ENCODE measurements at places on chromosomes 2 and 18.

DNA sequence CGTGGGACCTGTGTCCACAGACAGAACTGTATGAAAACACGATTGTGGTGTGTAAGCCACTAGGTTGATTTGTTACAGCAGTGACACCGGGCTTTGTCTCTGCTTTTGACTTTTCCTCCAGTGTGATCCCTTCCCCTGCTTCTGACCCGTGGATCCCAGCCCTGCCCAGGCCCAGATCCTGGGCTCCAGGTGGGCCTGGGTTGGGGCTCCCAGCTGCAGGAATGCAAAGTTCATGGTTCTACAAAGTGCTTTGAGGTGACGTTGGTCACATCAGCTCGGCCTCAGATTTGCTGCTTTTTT is 26.8 kb downstream of the HPCAL1 start:
- no peak for DNase-seq

DNA sequence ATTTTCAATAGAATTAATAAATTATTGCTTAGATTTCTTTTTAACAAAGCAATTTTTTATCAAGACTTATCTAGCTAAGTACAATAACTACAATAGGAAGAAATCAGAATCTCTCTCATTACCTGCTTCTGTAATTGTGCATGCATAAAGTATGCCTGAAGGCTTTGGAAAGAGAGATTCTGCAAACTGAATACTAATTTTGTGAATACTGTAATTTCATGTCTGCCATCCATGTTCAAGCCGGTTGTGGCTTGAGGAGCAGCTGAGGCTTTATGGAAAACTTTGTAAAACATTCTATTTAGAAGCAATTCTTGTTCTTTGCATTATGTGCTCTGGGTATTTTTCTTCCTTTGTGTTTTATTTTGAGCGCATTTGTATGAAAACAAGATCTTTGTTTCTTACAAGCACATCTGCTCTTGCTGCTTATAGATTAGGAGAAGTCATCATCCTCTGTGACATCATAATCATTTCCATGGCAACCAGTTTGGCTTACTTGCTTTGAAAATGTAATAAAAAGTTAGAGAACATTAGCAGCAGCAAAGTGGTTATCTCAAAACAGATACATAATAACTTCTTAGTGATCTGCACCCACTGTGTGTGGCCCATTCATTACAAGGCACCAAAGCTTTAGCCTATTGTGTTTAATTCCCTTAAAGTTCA is 16.0 kb upstream of the IKZF2 start:
- DNase-seq, result no peak

DNA sequence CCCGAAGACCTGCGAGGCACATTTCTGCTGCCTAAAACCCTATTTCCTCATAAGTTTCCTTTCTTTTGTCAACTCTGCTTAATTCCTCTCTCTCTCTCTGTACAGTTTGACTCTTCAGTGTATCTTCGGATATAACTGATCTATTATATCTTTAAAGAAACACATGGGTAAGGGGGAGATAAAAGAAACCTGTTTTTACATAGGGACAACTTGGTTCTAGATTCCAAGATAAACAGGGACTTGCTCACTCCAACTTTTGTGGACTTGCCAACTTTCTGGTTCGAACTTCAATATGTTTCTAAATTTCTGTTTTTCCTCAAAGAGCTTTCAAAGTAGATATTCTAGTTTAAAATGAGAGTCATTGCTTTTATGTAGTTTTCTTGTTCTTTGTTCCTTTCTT is 182.7 kb upstream of the EPC2 start:
- no peak for DNase-seq

DNA sequence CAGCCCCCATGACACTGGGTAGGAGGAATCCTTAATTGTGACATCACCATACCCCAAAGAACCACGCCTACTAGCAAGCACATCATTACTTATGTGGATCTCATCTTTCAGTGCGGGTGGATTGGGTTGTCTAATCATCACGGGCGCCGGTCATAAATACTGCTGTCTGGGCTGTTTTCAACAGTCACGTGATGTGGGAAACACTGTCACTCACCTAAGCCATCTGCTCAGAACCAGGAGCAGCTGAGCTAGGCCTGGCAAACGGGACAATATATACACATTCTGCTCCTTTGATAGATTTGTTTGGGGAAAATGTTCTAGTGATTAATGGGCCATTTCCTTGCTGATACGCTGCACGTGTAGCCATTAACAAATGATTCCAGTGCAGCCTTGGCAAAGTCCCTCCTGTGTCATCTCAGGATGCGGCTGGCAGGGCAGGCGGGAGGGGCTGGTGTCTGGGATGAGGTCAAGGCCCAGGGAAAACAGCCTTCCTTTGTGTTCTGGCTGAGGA is 145.9 kb upstream of the COPS8 start:
- peak; percentile 72 for DNase-seq

DNA sequence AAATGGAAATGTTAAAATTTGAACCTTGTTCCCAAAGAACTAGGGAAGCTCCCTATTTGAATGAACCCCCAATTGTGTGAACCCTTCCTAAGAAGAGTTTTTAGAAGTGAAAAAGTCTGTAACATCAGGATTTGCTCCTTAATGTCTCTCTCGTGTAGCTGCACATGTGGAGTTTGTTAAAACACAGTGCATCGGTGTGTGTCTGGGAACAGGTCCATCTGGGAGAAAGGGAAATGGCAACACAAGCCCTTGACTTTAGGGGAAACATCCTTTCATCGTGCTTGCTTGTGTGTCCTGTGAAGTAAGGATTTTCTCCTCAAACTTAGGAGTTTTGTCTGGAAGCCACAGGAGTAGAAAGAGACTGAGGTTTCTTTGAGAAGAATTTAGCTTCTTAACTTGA is 203.9 kb downstream of the PRKCE start:
- no peak for DNase-seq

- no peak for DNase-seq
Measured at GRCh38 chr2:189570570-189571031, 10.0 kb downstream of the SLC40A1 start.

DNA sequence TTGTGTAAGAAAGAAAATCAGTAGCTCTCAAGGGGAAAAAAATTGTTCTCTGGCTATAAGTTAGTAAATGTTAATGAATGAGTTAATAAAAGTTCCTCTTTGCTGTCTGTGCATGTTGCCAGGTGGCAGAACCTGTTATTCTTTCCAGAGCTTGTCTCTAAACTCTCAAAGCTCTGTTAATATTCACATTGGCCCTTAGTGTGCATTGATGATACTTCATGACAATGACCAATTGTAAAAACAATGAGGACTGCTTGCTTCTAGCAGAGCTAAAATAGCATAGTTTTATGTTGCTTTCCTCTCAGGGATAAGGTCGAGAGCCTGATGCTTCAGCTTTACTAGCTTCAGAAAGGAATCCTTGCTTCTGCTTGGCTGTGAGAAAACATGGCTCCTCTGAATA is 91.5 kb downstream of the RAD51AP2 start:
- DNase-seq, result no peak

GRCh38 chr2:171391532-171391931 is 42.3 kb downstream of the METTL8 start:
- no peak for DNase-seq

DNA sequence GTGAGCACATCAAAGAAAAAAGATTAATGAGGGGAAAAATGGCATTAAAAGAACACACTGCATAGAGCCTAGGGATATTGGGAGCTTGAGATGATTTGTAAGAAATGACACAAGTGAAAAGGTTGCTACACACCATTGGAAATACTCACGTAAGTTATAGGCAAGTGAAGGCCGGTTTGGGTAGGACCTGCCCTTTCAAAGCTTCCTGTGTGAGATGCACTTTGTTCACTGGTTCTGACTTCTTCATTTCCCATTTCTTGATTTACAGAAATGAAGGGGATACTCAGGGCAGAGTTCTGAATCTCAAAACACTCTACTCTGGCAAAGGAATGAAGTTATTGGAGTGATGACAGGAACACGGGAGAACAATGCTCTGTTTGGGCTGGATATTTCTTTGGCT is at the start of gene IL18RAP:
Gene IL18RAP (plus strand): TSS at position 251 of the 400 bp plus-strand sequence. CDS start 118 bp downstream, at position 369.
- no peak for DNase-seq

DNA sequence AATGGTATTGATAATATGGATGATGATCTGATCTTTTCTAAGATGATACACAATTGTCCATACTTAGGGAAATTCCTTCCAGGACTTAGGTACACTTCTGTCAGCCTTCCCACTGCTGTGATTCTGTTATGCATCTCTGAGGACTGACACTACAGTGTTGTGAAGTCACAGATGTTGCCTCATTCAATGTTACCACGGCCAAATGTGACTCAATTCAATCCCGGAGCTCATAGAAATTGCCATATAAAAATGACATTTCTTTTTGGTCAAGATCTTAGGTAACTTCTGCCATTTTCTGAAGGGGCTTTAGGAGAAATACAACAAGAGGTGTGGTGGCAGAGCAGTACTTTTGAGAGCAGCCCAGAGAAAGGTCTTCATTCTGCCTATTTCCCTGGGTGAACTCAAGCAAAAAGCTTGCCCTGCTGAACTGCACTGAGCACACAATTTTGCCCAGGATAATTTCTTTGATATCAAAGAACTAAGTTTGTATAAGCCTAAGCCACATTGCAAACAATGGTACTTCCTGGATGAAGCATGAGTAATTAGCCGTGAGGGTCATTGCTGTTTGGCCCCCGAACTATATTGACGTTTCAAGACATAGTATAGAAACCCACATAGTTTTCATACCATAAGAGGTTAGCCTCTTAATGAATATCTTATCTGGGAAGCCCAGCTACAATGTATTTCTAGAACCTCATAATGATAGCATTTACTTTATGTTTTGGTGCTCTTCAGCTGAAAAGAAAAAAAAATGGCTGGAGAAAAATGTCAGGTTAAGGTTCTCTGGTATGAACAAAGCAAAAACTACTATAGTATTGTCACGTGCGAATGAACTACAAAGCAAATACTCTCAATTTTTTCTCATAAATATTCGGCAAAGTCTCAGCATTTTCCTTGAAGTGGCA is 437.4 kb downstream of the MEIS1 start:
- no peak for DNase-seq

All from DMS 273 treated with DMSO at 0.1 percent for 48 hours (cell line).